A549 (cell line): ENCODE measurements at places on chromosomes 2 and 18. TPM values are rescaled to one million over a fixed set of nuclear protein-coding genes. Genes with fewer than 3 reads are reported as not detected.

DNA sequence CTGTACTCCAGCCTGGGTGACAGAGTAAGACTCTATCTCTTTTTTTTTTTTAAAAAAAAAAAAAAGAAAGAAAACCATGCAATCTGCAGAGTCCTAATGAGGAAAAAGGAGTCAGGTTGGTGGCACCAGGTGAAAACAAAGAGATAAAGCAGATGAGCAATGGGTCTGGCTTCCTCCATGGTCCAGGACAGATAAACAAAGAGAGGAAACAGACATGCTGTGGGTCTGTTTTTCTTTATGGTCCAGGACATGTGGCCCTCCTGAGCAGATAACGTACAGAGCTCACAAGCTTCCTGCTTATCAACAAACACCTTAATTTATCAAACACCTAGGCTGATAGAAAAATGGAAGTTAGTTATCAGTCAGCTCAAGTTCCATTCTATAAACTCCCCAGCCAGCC, 24.4 kb upstream of the TUBB6 start:
- DNase-seq: no peak

- no peak for DNase-seq
These were observed 457.2 kb upstream of the HS6ST1 start for GRCh38 chr2:128775914-128776285.

- no peak for DNase-seq
These were observed 234.1 kb downstream of the DYSF start for GRCh38 chr2:71687412-71687811.

Gene RESP18
- polyA plus RNA-seq: not detected in 3 replicates

Gene HOXD10
- polyA plus RNA-seq: 3.7 to 5.4 TPM (median 4.3 TPM) in 3 replicates

Gene NRP2
- 125 to 187 TPM (median 159 TPM) in 3 replicates for polyA plus RNA-seq
